Stimulated activated CD4-positive, alpha-beta T cell treated with anti-CD3 and anti-CD28 coated beads, Interleukin-1b, Interleukin-23, amount 100 ng/mL, for 1 hour (primary cell): ENCODE measurements at places on chromosomes 6 and 20.
A peak's percentile ranks its signal among the peaks of the same experiment; 100 is the strongest.

DNA sequence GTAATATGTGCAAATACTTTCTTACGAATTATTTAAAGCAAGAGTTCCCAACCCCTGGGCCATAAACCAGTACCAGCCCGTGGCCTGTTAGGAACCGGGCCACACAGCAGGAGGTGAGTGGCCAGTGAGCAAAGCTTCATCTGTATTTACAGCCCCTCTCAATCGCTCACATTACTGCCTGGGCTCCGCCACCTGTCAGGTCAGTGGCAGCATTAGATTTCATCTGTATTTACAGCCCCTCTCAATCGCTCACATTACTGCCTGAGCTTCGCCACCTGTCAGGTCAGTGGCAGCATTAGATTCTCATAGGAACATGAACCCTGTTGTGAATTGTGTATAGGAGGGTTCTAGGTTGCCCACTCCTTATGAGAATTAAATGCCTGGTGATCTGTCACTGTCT, 142.0 kb downstream of the RNASET2 start:
- DNase-seq, result no peak

DNA sequence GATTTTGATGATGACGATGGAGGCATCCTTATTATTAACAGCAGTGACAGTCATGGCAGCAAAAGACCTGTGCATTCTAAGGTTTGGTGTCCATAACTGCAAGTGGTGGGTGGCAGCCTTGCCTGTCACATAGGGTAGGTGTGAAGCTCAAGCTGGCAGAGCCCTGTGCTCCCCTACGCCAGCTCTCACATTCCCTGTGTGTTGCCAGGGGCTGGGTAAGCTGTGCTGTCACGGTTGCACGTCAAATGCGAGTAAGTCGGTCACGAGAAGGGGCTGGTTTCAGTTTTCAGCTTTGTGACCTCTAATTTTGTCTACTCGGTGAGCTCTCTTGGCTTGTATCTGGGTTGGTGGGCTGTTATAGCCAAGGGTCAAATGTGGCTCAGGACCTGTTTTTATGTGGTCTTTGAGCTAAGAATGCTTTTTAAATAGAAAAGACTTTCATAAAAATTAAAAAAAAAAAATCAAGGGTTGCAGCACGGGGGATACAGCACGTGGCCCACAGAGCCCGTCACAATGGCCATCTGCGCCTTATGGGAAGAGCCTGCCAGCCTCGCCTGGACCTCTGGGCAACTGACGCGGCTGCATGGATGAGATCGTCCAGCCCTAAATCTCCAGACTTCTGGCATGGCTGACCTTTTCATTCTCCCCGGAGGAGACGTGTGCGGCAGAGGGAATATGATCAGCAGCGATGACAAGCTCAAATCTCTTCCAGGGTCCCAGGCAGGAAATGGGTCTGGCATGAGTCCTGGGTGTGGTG, 148.5 kb downstream of the PHACTR3 start:
- no peak for DNase-seq

DNA sequence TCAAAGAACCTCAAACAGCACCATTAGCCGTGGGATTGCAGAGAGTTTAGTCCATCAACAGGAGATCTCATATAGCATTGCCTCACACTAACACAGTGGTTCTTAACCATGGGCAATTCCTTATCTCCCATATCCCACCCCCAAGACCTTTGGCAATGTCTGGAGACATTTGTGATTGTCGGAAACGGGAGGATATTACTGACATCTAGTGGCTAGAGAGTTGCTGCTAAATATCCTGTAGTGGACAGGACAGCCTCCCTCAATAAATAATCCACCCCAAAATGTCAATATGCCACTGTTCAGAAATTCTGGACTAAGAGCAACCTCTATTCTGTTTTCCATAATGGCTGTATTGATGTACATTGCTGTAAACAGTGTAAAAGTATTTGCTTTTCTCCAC, 210.1 kb upstream of the CCN2 start:
- DNase-seq, result no peak

GRCh38 chr20:1265226-1265915, 723 bp upstream of the SNPH start:
- DNase-seq, result no peak

GRCh38 chr6:163826629-163827028, 412.1 kb downstream of the QKI start:
- no peak for DNase-seq

DNA sequence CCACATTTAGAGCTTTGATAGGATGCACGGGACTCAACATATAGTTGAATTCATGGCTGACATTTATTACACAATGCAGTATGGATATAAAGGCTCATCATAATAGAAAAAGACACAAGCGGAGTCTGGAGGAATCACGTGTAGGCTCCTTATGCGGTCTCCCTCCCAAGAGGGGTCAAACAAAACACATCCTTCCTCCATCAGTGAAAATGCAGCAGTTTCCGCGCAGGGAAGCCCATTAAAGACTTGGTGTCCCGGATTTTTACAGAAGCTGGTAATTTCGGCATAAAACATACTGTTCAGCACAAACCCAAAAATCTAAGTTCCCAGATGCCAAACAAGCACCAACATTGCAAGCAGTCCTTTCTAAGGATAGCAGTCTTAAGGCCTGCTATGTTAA, 1.1 kb downstream of the USP45 start:
- no peak for DNase-seq

DNA sequence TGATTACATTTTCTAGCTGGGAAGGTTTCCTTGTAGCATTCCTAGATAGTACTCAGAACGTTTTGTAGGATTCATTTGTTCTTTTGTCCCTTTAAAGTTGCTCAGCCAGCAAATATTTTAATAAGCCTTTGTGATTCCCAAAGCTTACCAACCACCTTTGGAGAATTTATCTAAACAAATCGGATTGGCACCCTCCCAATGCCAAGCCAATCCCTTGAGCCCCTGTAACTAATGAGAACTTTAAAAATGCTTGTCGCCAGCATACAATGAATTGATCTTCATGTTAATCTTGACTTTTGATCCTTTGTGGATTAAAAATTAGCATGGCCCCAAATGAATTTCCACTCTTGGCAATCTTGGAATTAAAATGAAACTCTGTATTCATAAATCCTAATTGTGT, 559.5 kb downstream of the UTRN start:
- no peak for DNase-seq

GRCh38 chr6:29627755-29628418, 5.1 kb downstream of the GABBR1 start:
- peak; percentile 29 for DNase-seq

- no peak for DNase-seq
Measured at GRCh38 chr6:169185011-169185521, 68.6 kb downstream of the THBS2 start.

DNA sequence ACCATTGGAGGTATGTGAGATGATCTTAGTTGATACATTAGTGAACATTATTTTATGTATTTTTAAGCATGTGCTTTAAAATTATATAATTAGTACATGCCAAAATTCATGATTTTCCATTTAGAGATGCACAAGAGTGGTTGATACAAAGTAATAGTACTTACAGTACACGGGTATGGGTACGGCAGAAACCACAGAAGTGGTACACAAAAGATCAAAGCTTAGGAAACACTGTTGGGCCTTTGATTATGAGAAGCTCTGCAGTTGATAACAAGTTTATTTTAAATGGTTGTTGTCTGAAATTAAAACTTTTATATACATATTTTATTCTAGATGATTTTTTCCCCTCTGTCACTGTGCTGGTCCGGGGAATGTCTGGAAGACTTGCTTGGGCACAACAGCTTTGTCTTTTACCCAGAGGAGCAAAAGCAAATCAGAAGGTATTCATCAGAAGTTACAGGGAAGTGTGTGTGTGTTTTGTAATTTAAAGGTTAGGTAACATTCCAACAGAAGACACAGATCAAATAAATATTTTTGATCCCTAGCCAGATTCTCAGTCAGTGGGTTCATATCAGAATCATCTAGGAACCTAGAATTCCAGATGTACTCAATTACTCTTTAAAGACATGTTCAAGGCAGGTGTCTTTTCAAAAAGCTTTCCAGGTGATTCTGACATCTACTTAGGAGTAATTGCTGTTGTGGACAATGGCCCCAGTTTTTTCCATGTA, 32.5 kb upstream of the ADIG start:
- no peak for DNase-seq

DNA sequence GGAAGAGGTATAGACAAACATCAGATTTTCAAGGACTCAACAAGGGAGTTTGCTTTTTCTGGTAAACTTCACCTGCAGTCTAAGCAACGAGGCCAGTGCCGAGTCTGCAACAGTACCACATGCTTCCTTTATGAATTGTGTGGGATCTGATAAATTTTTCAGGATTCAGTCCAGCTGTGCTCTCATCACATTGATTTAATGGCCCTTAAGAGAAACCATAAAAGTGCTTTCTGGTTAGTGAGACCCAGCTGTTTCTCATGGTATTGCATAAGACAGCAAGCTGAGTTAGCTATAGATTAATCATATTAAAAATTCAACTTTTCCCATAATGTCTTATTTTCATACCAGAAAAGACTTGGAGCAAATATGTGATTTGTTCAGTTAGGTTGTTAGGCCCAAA, 291.4 kb downstream of the CENPW start:
- no peak for DNase-seq

DNA sequence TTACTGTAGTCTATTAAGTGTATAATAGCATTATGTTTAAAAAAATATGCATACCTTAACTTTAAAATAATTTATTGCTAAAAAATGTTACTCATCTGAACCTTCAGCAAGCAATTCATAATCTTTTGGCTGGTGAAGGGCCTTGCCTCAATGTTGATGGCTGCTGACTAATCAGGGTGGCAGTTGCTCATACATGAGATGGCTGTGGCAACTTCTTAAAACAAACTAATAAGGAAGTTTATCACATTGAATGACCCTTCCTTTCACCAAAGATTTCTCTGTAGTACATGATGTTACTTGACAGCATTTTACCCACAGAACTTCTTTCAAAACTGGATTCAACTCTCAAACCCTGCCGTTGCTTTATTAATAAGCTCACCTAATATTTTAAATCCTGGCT, 84.0 kb downstream of the TASP1 start:
- no peak for DNase-seq
